ENCODE measurements at places on chromosomes 16 and 17. TPM values are rescaled to one million over a fixed set of nuclear protein-coding genes. Genes with fewer than 3 reads are reported as not detected.

KRTAP9-6 gene
- not detected for total RNA-seq

MYH1 gene
- total RNA-seq, result not detected

CCT6B gene
- 2.0 TPM for total RNA-seq

WNT9B gene
- not detected for total RNA-seq

DHRS7C gene
- not detected for total RNA-seq

All from activated CD4-positive, alpha-beta T cell treated with anti-CD3 and anti-CD28 coated beads, Interleukin-2, amount 10 ng/mL, durations not matched to agents 7 days and 5 days (primary cell).